ENCODE measurements at places on chromosomes 5 and 9.

DNA sequence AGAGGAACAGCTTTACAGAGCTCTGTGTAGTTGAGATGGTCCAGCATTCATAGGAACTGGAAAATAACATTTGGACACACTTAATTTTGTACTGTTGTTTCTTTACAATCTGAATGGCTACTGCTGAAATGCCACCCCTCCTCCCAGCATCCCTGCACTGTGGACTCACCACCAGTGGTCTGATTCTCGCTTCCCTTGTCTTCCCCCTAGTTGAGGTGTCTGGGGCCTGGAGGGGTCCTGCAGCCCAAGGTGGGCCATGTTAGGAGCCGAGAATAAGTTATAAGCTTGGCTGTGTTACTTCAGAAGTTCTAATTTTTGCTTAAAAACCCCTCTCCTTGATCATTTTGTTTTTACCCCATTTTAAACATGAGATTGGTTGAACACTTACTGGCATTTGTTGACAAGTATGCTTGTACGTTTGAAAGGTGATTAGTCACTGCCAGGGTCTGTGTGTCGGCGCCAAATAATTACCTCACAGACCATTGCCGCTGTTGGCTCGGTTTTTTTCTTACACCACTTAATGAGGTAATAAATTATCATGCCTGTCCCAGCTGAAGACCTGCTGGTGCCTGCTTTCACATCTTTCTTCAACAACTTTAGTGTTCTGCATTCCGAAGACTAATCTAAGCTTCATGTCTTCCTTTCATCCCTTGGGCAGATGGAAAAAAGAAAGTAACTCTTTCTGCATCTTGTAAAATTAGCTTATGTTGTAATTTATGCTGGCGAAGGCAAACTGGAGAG lies 65.8 kb downstream of the MCCC2 start:
- no peak for DNase-seq

DNA sequence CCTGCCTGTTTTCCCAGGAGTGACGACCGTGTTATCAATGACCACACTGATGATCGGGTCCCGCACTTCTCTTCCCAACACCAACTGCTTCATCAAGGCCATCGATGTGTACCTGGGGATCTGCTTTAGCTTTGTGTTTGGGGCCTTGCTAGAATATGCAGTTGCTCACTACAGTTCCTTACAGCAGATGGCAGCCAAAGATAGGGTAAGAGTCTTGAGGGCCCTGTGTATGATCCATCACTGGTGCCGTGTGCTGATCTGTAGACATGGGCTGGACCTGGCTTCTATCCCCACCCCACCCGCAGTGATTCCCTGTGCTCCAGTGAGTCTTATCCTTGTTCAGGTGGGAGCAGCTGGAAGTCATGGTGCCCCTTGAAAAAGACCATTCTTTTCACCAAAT lies 26.0 kb downstream of the GABRP start:
- no peak for DNase-seq

DNA sequence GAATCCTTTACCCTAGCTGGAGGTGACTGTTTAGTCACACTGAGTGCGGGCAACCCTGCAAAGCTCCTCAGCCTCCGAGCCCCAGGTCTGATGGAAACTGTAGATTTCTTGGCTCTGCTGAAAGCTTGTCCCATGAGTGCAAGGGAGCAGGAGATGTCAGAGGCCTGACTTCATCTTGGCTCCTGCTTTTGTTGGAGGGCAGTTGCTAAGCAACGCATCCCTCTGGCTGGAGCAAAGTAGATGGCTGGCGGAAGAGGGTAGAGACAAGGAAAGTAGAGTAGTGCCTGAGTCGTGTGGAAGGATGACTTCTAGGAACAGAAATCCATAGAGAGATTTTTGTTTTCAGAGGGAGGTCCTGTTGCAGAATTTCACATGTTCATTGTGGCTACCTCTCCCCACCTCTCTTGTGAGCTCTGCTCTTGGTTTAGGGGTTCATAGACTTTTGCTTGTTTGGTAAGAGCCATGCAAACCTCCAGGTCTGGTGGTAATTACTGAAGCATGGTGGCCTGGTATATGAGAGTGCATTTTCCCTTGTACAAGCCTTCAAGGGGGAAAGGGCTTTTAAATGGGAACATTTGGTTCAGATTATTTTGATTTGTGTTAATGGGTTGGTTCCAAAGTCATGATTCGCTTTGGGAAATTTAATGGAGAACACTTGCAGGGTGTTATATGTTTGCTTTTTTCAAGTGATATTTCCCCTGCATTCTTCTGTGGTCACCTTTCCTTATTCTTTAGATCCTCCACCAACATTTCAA lies 71.5 kb downstream of the ARHGAP26 start:
- DNase-seq = no peak

DNA sequence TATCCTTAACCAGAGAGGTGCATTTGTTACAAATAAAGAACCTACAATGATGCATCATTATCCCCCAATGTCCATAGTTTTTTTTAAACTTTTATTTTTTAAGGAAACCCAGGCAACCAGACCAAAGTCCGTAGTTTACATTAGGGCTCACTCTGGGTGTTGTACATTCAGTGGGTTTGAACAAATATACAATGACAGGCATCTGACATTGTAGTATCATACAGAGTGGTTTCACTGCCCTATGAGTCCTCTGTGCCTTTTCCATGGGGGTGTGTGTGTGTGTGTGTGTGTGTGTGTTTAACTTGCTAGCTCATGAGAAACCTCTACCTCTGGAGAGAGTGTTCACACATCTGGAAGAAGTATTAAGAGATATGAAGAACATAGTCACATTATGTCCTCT lies 141.5 kb downstream of the KDM4C start:
- no peak for DNase-seq

- no peak for DNase-seq
These were observed 13.6 kb upstream of the VDAC1 start for GRCh38 chr5:134018154-134018985.

- DNase-seq = no peak
These were observed 159.4 kb upstream of the S1PR3 start for GRCh38 chr9:88831713-88832407.

DNA sequence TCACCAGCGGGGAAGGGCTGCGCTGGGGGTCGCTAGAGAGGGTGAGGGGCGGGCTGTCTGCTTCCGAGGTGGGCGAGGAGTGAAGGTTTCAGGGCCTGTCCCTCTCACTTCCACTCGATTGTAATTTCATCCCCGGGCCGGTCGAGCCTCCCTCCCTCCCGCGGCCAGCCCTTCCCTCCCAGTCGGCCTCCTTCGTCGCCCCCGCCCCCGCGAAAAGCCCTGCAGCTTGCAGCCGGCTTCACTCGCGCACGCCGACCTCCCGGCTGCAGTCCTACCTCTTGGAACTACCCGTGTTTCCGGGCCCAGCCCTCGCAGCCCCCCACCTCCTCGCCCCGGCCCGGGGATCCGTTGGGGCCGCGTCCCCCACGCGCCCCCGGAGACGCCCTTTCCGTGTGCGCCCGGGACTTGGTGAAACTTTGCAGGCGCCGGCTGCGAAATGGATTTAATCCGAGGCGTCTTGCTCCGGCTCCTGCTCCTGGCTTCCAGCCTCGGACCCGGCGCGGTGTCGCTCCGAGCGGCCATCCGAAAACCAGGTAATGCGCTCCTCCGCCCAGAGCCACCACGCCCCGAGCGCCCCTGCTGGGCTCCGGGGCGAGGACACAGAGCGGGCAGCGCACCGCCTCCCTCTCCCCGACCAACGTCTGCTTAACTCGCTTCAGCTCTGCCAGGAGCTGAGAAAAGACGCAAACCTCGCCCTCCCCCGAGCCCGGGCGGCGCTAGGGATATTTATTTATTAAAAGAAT lies at the start of gene EGFLAM:
Gene EGFLAM, plus strand, starts transcription at position 241 of the 743 bp plus-strand sequence. Its CDS starts 196 bp downstream, at position 437.
- DNase-seq = no peak

DNA sequence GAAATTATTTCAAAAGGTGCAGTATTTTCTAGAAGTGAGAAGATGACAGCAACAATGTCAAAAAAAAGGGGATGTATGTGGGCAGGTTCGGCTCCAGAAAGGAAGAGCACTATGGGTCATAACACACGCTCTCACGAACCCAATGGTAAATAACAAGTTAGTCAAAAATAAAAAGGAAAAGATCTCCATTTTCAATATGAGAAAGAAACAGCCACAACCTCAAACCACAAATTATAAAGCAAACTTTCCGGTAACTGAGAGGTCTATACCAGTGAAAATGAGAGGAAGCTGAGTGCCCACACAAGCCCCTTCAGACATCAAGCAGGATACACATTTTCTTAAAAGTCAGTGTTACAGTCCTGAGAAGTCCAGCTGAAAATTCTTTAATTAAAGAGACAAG lies 398.5 kb upstream of the RPS23 start:
- no peak for DNase-seq

DNA sequence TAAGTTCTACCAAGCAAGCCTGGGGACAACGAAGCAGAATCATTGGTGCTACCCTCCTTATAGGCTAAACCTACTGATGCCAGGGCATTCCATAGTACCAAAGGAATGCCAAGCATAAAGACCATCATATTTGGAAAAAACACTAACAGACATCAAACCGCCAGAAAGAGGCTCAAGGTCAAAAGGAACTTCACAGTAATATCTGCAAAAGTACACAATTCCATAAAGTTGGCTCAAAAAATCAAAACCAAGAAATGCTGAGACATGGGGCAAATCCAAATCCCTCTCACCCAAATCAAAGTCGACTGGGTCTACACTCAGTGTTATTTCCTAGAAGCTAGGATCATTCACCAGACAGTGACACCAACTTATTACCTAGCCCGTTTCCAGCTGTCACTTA lies 3.4 kb downstream of the VCP start:
- no peak for DNase-seq

GRCh38 chr5:116912221-116912620 lies 337.6 kb upstream of the SEMA6A start:
- DNase-seq = no peak

DNA sequence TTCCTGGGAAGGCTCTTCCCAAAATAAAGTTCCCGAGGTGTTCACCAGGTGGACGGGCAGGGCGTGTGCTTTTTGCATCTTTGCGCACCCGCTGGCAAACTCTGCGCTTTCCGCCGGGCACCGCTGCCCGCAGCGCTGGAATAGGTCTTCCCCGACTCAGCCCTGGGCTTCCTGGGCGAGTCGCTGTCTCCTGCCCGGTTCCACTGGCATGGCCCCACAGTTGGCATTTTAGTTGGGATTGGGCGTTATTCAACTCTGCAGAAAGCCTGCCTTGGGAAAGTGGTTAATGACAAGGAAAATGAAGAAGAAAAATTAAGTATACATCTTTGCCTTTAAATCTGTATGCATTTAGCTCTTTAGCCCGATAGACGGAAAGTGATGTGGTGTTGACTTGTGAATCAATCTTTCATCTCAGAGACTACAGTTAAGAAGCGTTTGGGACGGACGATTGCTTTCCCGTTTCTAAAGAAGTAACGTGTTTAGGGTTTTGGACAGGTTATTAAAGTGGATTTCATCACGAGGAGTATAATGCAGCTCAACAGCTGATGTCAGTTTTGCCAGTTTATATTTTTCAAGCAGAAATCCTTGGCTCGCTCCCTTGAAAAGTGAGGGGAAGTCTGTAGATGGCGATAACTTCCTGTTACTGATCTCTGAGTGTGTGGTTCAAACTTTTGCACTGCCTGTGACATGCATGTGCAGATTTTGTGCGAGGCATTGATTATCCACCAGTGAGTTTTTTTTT lies 946 bp downstream of the ADCY2 start:
- no peak for DNase-seq

GRCh38 chr9:110648696-110649095 lies 19.9 kb upstream of the MUSK start:
- no peak for DNase-seq

GRCh38 chr5:176986280-176986679 lies 20.3 kb downstream of the UIMC1 start:
- DNase-seq = no peak

DNA sequence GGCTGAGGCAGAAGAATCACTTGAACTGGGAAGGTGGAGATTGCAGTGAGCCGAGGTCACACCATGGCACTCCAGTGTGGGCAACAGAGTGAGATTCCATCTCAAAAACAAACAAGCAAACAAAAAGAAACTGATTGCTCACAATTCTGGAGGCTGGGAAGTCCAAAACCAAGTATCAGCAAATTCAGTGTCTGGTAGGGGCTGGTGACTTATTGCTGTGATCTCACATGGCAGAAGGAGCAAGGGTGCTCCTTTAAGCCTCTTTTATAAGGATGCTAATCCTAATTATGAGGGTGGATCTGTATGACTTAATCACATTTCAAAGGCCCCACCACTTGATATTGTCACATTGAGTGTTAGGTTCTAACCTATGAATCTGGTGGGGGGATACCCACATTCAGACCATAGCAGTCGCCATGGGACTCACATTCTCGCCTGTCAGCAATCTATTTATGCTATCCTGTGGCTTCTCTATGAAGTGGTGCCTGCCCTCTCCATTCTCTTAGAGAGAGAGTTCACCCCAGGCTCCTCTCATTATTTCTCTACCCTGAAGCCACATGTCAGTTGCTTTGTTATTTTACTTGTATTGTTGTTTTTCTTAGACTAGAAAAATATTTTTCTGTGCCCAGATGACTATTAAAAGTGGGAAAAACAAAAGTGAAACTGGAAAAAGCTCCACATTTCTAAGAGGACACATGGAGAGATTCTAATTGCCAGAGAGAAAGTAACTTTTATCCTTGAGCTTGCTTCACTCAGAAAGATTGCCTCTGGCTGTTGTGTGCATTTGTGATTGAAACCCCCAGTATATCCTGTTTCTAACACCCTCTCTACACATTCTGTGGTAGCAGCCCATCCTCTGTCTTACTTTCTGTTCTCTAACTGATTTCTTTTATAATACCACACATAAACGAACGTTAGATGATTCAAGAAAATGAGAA lies 18.8 kb upstream of the PRLR start:
- DNase-seq = no peak

DNA sequence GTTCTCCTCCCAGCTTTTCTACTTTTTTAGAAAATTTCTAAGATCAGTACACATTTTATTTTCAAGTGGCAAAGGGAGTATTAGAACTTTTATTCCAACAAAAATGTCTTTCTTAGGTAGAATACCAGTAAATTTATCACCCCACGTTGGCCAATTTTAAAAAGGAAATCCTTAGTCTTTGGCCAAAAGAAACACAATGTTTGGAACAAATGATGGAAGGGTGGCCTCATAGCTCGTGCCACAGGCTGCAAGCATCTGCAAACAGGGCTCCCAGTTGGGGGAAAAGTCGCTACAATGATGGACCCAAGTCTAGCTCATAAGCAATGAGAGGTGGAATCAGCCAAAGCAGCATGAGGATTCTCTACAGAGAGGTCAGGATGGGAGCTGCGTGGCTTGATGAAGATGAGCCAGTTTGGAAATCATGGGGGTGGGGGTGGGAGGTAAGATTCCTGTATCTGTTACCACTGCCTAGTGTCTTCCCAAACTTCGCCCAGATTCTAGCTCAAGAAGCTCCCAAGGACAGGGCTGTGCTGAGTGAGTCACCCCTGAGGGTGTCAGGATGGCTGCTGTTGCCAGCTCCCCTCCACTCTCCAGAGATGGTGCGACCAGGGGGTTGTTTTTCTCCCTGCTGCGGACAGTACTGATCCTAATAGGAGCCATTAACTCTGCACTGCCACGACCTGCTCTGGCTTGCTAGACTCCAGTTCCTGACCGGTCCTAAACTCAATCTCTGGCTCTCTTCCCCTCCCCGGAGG lies 75.6 kb downstream of the DCP2 start:
- DNase-seq = no peak

GRCh38 chr9:13278368-13279246 lies 885 bp downstream of the MPDZ start:
- DNase-seq = no peak

- no peak for DNase-seq
These were observed 21.0 kb downstream of the C5orf15 start for GRCh38 chr5:133947431-133947841.
